ENCODE measurements at places on chromosomes 11 and 22.

- H3K36me3 ChIP-seq = no peaks in the 10 kb centered on the region
- no peak for DNase-seq
- H3K4me1 ChIP-seq = no peaks in the 10 kb centered on the region
Observed at GRCh38 chr11:45163956-45164575, 17.6 kb downstream of the PRDM11 start.

DNA sequence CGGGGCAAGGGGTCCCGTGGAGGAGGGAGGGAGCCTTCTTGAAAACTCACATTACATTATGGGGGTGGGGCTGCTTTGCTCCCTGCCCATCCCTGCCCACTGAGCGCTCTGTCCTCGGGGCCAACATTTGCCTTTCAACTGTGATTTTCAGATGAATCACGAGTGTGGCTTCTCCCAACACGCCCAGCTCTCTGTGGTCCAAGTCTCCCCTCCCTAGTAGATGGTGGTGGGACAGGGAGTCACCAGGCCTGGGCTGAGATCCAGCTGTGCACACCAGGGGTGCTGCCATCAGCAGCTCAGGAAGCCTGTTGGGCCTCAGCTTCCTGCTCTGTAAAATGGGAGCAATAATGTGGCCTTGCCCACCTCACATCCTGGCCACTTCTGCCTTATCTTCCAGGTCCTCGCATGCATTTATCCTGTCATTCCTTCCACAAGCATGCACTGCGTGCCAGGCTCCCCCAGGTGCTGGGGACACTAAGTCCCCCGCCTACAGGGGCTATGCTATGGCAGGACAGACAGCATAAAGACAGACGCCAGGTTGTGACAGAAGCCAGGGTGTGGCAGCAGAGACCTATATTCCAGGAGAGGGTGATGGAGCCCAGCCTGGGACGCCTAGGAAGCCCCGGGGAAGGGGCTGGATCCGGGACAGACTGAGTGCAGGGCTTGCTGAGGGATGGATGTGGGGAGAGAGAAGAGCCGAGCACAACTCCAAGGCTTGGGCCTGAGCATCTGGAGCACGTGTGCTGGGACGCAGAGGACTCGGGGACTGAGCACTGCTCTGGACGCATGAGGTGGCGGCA is 30.5 kb downstream of the NFAM1 start:
- H3K27me3 ChIP-seq = no peaks in the 10 kb centered on the region
- H3K4me1 ChIP-seq = no peaks in the 10 kb centered on the region
- H3K4me3 ChIP-seq = no peak overlapping the region
- no peaks in the 10 kb centered on the region for H3K36me3 ChIP-seq

GRCh38 chr11:116217006-116217405 is 555.8 kb downstream of the BUD13 start:
- DNase-seq = peak; percentile 85
- H3K4me1 ChIP-seq = no peaks in the 10 kb centered on the region
- H3K36me3 ChIP-seq = no peaks in the 10 kb centered on the region

DNA sequence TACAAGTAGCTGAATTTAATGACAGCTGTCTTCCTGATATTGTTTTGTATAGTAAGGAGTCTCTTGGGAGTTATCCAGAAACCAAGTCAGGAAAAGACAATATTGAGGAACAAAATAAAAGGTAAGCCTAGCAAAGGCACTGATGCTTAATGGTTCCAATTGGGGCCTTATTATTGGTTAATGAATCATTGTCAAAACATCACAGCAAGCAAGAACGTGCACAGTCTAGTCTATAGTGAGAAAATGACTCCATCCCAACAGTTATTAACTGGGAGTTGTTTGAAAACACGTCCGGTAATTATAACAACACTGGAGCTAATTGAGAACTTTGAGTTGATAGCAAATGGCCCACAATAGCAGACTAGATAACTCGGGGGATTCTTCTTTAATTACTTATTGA is 17.7 kb downstream of the BSX start:
- DNase-seq = no peak
- no peak overlapping the region for H3K27ac ChIP-seq
- no peak overlapping the region for H3K4me3 ChIP-seq
- no peaks in the 10 kb centered on the region for H3K4me1 ChIP-seq
- peaks cover 6% of the 10 kb centered on the region for H3K27me3 ChIP-seq

DNA sequence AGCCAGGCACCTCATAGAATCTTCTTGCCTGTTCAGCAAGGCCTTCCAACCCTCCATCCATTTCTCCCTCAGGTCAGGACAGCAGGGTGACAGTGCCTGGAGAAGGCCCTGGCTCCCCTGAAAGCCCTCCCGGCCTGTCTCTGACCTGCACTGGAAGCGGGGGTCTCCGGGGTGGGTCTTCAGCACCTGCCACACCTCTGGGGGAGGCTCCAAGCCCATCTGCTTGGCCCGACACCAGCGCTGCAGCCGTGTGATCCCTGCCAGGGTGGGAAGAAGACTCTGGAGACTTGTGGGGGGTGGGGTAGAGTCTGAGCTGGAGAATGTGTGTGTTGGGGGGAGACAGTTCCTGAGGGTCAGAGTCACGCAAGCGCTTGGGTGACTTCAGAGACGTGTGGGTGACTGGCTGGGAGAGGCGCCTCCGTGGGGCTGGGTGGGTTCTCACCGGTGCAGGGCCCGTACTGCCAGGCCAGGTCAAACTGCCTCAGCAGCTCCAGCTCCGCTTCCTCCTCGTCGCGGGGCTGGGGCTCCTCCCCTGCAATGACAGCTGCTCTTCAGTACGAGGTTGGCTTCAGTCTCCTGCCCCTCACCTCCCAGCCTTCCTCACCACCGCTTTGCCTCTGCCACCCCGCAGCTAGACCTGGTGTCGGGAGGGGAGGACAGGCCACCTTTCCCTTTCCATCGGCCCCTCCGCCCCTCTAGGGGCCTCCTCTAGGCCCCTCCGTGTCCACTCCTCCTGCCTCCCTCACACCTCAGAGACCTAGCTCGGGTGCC is 615 bp downstream of the POLD4 start:
- H3K4me3 ChIP-seq = peak overlapping the region; percentile 88
- DNase-seq = no peak
- H3K27ac ChIP-seq = peak overlapping the region; percentile 100
- peaks cover 47% of the 10 kb centered on the region for H3K4me1 ChIP-seq
- no peaks in the 10 kb centered on the region for H3K36me3 ChIP-seq

- DNase-seq = no peak
- no peaks in the 10 kb centered on the region for H3K27me3 ChIP-seq
- no peak overlapping the region for H3K4me3 ChIP-seq
- no peaks in the 10 kb centered on the region for H3K36me3 ChIP-seq
- H3K27ac ChIP-seq = no peak overlapping the region
Observed at GRCh38 chr11:102429691-102430090, 22.9 kb downstream of the TMEM123 start.

DNA sequence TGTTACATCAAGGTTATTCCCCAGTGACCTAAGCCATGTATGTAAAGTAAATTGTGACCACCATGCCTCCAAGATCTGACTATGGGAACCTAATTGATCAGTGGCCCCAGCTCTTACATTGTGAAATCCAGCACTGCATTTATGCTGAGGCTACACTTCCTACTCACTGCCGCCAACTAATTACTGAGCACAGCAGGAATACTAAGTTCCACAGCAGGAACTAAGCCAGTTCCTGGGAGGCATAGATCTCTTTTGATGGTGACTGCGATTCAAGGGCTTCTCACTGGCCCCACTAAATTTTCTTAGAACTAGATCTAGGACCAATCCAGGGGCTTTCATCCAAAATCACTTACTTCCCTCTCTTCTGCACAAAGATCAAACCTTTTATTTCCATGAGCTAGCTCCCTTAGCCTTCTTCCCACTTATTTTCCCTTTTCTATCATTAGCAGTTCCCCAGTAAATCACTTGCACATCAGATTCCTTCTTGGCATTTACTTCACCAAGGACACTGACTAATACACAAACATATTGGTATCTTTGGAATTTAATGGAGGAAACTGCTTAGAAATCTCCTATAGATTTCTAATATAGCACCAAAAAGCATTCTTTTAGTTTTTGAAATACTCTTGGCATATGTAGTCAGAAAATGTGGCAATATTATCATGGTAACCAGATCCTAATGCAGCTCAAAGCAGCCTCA is 46.0 kb downstream of the CNTN5 start:
- no peak overlapping the region for H3K4me3 ChIP-seq
- no peaks in the 10 kb centered on the region for H3K36me3 ChIP-seq
- DNase-seq = no peak
- no peaks in the 10 kb centered on the region for H3K27me3 ChIP-seq

- peak; percentile 94 for DNase-seq
- H3K4me1 ChIP-seq = peaks cover 13% of the 10 kb centered on the region
- H3K36me3 ChIP-seq = peaks cover 3% of the 10 kb centered on the region
Observed at GRCh38 chr22:18075720-18076497, 1.9 kb upstream of the PEX26 start.

DNA sequence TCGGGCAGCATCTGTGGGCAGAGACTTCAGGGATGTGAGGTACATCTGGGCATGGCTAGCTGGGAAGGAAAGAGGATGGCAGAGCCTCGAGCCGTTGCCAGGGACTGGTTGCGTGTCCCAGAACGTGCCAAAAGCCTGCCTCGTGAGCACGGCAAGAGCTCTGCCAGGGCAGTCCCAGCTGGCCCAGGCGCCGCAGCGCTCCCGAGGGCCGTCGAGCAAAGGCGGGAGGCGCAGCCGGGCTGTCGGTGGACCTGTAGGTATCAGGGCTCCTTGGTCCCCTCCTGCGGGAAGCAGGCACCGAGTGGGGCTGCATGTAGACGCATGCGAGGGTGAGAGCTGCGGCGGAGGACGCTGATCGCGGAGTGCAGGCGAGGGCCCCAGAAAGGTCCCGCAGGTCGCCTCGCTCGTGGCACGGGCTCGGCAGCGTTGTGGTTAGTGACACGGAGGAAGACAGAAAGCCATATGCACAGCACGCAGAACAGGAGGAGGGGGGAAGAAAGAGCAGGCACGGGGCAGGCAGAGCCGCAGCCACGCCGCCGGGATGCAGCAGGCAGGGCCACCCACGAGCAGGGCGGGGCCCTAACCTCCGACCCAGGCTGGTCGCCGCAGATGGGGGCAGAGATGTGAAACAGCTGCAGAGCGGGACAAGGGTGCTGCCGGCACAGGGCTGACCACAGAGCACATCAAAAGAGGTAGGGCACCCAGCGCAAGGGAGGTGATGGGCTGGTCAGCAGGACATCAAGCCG is 18.0 kb downstream of the LSP1 start:
- H3K4me3 ChIP-seq = no peak overlapping the region
- H3K27me3 ChIP-seq = no peaks in the 10 kb centered on the region
- H3K4me1 ChIP-seq = no peaks in the 10 kb centered on the region
- no peak overlapping the region for H3K27ac ChIP-seq
- no peak for DNase-seq

- H3K4me3 ChIP-seq = no peak overlapping the region
- no peak overlapping the region for H3K27ac ChIP-seq
- H3K36me3 ChIP-seq = no peaks in the 10 kb centered on the region
- DNase-seq = no peak
- no peaks in the 10 kb centered on the region for H3K4me1 ChIP-seq
Observed at GRCh38 chr11:109285465-109285864, 136.5 kb upstream of the C11orf87 start.

DNA sequence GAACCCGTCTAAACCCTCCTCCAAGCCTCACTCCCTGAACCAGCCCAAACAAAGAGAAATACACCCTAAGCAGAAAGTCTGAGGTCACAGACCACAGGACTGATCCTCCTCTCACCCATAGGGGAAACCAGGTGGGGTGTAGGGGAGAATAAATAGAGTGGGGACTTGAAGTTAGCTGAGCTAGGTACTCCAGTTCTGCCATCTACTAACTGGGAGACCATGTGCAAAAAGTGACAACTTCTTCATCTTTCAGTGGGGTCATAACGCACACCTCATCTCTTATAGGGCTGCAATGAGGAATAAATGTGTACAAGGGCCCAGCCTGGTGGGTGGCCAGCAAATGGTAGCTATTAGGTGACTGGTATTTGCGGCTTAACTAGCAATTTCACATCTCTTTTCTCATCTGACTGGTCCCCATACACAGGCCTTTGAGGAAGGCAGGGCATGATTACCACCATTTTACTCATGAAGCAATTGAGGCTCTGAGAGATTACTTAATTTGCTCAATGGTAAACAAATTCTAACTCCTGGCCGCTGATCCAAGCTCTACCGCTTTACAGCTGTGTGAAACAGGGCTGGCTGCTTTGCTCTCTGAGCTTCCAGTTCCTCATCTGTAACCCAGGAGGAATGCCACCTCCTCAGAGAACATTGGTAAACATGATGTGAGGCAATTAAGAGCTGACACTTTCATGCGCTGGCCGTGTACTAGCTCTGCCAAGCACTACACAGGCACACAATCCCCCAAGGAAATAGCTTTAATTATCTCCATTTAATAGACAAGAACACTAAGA is 16.6 kb downstream of the TBC1D10A start:
- DNase-seq = no peak
- H3K36me3 ChIP-seq = no peaks in the 10 kb centered on the region
- peak overlapping the region; percentile 85 for H3K27ac ChIP-seq
- H3K4me1 ChIP-seq = peaks cover 8% of the 10 kb centered on the region
- no peaks in the 10 kb centered on the region for H3K27me3 ChIP-seq

DNA sequence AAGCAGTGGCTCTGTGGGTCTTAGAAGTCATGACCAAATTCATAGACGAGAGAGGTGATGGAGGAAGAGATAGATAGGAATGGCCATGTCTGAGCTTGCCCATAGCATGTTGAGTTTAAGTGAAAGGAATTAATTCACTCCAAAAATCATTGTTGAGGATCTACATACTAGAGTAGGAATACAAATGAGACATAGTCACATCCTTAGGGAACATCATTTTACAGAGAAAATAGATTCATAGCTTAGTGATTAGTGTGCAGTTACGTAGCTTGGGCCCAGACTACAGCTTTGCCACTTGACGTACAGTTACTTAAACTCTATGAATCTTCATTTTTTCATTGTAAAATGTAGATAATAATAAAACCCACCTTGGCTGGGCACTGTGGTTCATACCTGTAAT is 21.4 kb upstream of the BMAL1 start:
- no peaks in the 10 kb centered on the region for H3K4me1 ChIP-seq
- no peak for DNase-seq
- no peaks in the 10 kb centered on the region for H3K36me3 ChIP-seq
- no peaks in the 10 kb centered on the region for H3K27me3 ChIP-seq
- H3K4me3 ChIP-seq = no peak overlapping the region

DNA sequence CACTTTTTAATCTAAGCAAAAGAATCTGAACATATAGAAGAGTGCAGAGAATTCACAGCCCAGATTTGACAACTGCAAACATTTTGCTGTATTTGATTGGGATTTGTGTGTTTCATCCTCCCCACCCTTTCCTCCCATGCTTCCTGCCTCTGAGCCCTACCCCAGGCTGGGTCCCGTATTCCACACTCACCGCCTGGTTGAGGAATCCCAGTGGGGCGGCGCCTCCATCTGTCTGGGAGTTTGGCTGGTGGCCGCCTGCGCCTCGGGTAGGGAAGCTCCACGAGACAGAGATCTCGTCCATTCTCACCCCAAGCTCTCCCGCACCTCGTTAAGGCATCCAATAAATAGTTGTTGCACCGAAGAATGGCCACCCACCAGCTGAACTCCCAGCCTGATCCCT is 105.9 kb upstream of the SLC22A12 start:
- no peak overlapping the region for H3K4me3 ChIP-seq
- peaks cover 2% of the 10 kb centered on the region for H3K27me3 ChIP-seq
- no peaks in the 10 kb centered on the region for H3K36me3 ChIP-seq

GRCh38 chr22:43681731-43682360 is 130.3 kb downstream of the EFCAB6 start:
- H3K27ac ChIP-seq = no peak overlapping the region
- peak; percentile 16 for DNase-seq
- H3K4me3 ChIP-seq = no peak overlapping the region
- H3K36me3 ChIP-seq = no peaks in the 10 kb centered on the region

- H3K27ac ChIP-seq = no peak overlapping the region
- no peaks in the 10 kb centered on the region for H3K36me3 ChIP-seq
- no peak overlapping the region for H3K4me3 ChIP-seq
- no peaks in the 10 kb centered on the region for H3K4me1 ChIP-seq
- H3K27me3 ChIP-seq = no peaks in the 10 kb centered on the region
- DNase-seq = no peak
Observed at GRCh38 chr11:40867991-40868632, 591.3 kb downstream of the LRRC4C start.
